CD4-positive, alpha-beta memory T cell (primary cell): ENCODE measurements at places on chromosomes 2 and 18. TPM values are rescaled to one million over a fixed set of nuclear protein-coding genes. Genes with fewer than 3 reads are reported as not detected.

The NOSTRIN gene
- polyA plus RNA-seq = not detected

The RAX gene
- polyA plus RNA-seq = not detected

The CTNNA2 gene
- polyA plus RNA-seq = not detected

The DSG1 gene
- polyA plus RNA-seq = not detected

The GREB1 gene
- not detected for polyA plus RNA-seq

The TMEM169 gene
- 2.4 TPM for polyA plus RNA-seq

DNA sequence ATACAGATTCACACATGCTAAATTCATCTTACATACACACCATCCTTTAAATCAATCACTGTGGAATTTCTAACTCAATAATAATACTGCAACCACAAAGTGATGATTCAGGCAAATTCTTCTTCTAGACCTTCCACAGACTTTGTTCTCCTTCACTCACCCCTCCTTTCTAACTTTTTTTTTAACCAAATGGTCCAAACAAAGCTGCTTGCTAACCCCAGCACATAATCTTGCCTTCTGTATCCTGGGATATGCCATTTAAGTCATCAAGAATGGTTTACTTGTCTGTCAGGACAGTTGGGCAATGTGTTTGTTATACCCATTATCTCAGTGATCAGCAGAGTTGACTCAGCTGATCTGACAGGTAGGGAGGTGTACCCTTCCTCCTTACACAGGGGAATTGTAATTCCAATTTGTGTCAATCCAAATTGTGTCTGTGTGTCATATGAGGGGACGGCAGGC is 10.0 kb downstream of the SLC40A1 start:
- DNase-seq = no peak

- DNase-seq = no peak
Measured at GRCh38 chr2:180324182-180324581, 317.1 kb upstream of the CWC22 start.

GRCh38 chr2:221104361-221104811 is 467.7 kb downstream of the EPHA4 start:
- no peak for DNase-seq

DNA sequence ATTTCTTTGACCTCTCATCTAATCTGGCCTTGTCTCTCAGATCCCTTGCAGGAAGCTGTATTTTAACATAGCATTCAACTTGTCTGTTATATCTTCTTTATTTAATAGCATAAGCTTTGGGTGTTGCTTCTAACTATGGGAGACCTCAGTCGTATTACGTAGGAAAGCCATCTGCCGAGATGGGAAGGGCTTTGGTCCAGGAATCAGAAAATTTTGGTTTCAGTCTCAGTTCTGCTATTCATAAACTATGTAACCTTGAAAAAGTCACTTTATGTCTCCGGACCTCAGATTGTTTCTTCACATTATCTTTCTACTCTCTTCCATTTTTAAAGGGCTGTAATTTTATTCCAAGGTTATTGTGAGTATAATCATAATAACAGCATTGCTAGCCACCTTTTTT is 297.7 kb downstream of the SATB2 start:
- DNase-seq = no peak

GRCh38 chr2:231613331-231613662 is 20.6 kb downstream of the TEX44 start:
- DNase-seq = no peak

DNA sequence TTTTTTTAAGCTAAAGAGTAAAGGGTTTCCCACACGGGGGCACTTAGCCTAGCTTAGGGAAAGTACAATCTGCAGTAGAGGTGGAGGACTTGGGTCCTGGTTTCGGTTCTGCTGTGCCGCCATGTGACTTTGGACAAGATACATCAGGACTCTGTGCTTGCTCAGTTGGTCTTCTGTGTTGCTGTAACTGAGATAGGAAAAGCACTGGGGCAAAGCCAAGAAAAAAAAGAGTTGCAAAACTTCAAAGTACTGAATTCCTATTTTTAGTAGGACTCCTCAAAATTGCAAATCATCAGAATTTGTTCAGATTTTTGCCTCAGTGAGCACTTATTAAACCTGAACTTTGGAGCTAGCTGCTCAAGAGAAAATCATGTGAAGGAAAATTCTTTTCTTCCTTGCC is 96.3 kb upstream of the STON1 start:
- DNase-seq = no peak

- no peak for DNase-seq
Measured at GRCh38 chr2:144429396-144430112, 90.4 kb downstream of the ZEB2 start.

- DNase-seq = no peak
Measured at GRCh38 chr2:65278531-65278981, 50.9 kb downstream of the ACTR2 start.
